ENCODE measurements at places on chromosomes 2 and 18.

DNA sequence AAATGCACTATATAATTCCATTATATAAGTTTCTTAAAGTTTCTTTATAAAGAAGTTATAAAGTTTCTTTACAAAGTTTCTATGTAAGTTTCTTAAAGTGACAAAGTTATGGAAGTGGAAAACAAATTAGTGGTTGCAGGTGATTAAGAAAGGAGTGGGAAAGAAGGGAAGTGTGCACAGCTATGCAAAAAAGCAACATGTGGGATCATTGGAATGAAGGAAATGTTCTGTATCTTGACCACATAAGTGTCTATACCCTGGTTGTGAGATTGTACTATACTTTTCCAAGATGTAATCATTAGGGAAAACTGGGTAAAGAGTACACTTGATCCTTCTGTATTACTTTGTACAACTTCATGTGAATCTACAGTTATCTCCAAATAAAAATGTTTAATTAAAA lies 1541.1 kb downstream of the LRP1B start:
- DNase-seq: no peak

GRCh38 chr2:160415991-160416390 lies 77.6 kb downstream of the RBMS1 start:
- no peak for DNase-seq

DNA sequence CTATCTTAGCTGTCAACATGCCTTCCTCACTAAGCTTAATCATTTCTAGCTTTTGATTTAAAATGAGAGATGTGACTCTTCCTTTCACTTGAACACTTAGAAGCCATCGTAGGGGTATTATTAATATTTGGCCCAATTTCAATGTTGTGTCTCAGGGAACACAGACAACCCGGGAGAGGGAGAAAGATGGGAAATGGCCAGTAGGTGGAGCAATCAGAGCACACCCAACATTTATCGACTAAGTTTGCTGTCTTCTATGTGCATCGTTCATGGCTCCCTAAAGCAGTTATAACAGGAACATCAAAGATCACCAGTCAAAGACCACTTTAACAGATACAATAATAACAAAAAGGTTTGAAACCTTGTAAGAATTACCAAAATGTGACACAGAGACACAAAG lies 110.2 kb downstream of the OLA1 start:
- DNase-seq: no peak

- peak; percentile 9 for DNase-seq
These were observed 7.0 kb upstream of the TMX3 start for GRCh38 chr18:68721681-68722583.
